NCI-H2029 treated with DMSO at 0.1 percent for 48 hours (cell line): ENCODE measurements at places on chromosomes 2 and 18.

- DNase-seq, result no peak
Observed at GRCh38 chr18:35695803-35696202, 114.3 kb downstream of the GALNT1 start.

GRCh38 chr18:48693625-48694262 is 154.9 kb downstream of the CTIF start:
- no peak for DNase-seq

DNA sequence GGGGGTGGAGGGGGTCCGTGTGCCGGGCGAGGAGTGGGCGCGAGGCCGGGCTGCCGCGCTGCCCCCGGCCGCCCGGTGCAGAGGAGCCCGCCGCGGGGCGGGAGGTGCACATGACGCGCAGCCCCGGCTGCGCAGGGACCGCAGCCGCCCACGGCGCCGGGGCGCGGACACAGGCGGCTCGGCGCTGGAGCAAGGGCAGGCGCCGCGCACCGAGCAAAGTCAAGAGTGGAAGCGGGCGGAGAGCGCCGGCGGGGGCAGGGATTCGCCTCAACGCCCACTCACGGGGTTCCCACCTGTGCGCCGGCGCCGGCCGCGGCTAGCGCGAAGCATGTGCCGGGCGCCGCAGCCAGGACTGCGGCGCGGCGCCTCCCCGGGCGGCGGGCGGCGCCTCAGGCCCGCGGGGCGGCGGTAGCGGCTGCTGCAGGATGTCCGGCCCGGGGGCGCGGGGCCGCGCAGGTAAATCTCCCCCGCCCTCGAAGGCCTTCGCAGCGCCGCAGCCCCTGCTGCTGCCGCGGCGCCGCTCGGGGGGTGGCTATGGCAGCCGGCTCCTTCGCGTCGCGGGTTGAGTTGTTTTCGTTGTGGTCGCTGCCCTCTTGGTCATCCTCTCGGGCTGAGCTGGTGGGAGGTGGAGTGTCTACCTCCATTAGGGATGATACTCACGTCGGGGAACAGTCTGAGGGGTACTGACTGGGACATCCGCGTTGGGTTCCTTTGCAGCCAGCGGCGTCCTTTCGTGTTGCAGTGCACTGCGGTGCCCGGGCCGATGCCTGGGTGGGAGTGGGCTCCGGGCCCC is 216.3 kb upstream of the DTNA start:
- DNase-seq, result no peak

DNA sequence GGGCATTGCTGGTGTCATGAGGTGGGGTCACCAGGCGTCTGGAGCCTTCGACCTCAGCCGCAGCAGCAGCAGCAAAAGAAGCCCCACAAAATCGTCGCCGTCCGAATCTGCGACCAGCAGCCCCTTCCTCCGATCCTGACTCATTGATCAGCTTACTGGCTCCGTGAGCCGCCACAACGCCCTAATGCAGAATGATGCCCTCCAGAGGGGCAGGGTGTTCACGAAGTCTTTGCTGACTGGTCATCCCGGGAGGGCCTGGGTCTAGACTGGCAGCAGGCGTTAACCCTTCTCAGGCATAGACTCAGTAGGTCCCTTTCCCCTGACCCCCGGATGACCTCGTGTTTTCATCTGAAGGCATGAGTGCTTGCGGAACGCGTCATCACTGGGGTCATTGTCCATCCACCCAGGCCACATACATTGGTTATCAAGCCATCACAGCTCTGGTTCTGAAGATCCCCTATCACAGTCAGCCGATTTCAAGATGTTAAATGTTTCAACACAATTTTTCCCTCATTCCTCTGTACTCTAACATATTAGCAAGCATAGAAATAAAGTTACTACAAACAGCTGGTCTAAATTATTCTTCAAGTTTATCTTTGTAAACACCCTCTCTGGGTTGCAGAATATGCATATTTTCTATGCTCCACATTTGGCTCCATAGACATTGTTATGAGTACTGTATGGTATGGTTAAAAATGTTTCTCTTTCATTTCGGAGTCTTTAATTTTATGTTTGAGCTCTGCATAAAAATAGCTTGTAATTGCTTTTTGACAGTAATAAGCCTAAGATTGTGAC is 83.3 kb upstream of the SALL3 start:
- no peak for DNase-seq

DNA sequence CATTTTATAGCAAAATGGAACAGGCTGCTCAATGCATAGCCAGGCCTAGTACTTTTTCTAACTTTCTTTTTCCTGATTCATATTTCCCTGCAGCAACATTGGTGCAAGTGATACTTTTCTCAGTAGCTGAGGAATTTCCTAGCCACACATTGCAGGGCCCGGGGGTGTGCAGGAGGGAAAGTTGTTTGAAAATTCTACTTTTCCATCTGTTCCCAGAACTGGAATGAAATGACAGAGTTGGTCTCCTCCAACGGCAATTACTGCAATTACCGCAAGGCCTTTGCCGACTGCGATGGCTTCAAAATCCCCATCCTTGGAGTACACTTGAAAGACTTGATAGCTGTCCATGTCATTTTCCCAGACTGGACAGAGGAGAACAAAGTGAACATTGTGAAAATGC is 50.5 kb downstream of the RASGRP3 start:
- no peak for DNase-seq

GRCh38 chr2:196086517-196087368 is 18.1 kb upstream of the DNAH7 start:
- DNase-seq, result no peak
